ENCODE measurements at places on chromosomes 7 and 10.

- no peak for DNase-seq
Observed at GRCh38 chr7:72032934-72033333, 379.2 kb downstream of the CALN1 start.

DNA sequence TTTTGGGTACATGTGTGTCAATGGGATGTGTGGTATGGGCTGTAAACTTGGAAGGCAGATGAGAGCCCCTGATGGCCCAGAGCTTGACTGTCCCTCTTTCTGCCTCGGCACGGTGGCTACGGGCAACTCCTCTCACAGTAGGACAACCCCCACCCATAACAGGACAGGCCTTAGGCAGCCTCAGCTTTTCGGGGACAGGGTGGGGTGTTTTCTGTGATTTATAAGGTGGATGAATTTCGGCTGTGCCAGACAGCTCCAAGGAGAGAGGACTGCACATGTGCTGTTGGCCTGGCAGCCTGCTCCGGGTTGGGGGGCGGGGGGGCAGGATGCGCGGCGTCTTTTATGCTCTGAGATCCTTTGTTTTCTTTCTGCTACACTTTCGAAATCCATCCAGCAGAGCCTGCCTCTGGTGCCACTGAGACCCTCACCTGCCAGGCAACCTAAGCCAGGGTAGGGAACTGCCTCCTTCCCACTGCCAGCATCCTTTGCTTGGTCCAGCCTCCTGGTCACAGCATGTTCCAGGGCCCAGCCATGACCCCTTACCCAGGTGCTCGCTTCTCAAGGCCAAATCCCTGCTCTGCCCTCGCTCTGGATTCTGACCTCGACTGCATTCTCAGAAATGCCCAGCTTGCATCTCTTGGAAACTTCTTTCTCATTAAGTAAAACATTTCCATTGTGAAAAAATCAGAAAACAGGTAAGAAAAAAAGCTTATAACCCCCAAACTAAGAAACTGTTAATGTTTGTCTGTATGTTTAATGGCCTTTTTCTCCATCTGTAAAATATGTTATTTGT is 15.4 kb upstream of the BTBD16 start:
- no peak for DNase-seq

DNA sequence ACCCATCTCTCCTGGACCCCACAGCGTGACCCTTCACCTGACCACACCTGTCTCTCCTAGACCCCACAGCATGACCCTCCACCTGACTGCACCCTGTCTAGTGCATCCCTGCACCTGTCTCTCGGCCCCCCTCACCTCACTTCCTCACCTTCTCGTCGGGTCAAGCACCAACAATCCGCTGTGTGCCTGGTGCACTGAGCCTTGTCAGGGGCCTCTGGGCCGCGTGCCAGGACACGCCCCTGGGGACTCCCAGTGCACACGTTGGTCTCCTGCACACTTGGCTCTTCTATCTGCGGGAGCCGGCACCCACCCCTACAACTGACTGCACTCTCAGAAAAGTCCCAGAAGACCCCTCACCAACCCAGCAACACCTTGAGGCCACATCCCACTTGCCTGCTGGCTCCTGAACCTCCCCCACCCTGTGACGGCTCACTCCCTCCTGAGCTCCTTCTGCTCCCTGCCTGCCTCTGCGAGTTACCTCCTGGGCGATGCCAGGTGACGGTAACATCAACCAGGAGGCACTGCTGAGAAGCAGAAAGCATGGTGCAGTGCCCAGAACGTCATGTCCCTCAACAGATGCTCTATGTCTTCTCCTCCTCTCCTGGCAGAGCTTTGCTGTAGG is 147.6 kb downstream of the DIP2C start:
- no peak for DNase-seq

DNA sequence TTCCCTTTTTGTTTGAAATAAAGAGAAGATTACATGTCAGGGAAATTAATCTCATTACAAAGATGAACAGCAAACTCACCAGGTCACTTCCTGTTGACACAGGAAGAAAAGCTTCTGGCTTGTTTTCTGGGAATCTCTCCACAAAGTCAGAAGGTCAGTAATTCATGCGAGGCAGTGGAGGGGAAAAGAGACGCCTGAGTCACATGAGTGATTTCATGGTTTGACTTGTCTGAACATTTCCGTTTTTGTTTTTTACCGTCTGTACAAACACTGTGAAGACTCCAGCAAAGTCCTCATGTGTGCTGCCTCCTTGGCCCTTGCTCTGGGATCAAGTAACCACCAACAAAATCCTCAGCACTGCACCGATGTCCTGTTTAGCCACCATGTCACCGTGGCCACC is 2.5 kb upstream of the HABP2 start:
- DNase-seq: no peak
